ENCODE measurements at places on chromosomes 13 and 19. TPM values are rescaled to one million over a fixed set of nuclear protein-coding genes. Genes with fewer than 3 reads are reported as not detected.

DNA sequence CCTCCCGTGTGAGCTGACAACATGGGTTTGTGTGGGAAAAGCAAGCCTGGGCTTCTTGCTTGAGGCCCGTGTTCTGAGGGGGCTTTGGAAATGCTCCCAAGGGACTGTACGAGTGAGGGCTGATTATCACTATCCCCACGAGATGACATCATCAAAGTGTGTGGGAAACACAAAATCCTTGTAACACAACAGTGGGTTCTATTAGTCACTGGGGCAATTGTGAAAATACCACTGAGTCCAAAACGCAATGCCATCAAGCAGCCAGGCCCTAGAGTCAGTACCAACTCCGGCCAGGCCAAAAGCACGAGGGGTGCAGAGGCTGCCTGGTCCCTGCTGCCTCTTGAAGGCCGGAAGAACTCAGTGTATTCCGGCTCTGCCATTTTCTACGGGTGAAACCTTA is 29.6 kb downstream of the CAPS start:
- no peak for DNase-seq

DNA sequence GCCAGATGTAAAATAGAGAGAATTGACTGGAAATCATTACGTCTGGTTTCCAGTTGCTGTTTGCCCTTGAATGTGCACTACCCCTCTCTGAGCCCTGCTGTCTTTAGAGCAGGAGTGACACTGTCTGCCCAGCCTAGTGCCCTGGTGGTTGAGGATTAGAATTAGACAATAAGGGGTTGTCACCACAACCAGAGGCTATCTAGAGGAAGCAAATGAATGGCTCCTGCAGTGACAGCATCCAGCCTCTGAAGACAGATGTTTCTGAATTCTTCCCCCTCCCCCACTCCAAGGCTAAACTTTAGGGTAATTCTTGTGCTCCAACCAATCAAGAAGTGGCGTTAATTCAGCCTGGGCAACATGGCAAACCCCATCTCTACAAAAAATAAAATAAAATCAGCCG is 2.0 kb downstream of the RAB8A start:
- DNase-seq = no peak

DNA sequence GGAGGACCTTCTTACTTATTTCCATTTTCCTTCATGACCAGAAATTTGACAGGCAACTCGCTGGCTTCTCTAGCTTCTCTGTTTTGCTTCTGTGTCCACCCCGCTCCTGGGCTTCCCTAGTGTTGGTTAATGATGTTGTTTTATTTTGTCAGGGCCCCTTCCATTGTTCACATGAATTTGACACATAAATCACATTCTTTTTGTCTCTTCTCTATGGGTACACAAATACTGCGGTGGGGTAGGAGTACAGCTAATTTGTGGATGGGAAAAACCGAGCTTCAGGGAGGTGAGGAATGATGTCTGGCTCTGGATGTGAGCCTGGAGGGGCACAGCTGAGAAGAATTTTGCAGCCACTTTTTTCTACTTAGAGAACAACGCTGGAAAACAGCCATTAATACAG is 199.8 kb downstream of the DNAJC15 start:
- no peak for DNase-seq

CLC gene
- polyA plus RNA-seq = not detected

ZNF578 gene
- polyA plus RNA-seq = 0.12 TPM

GRCh38 chr19:29515233-29515619 is 10.6 kb upstream of the VSTM2B start:
- DNase-seq = no peak

DNA sequence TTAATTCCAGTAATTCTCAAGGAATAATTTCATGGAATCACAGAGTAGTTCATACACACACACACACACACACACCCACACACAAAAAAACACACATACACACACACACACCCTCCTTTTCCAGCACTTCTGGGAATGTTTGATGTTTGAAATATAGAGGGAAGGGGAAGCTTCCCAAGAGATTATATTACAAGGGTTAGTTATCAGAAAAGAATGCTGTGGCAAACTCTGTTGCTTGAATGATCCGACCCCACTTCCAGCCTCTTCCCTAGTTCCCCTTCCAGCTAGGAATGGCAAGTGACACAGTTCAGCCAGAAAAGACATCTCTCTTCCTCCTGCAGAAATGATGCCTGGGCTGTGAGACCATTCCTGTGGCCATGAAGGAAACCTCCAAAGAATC is 49.9 kb downstream of the KCTD12 start:
- DNase-seq = no peak

GRCh38 chr13:76879203-76879882 is 6.9 kb downstream of the KCTD12 start:
- DNase-seq = peak; percentile 63

SOHLH2 gene
- polyA plus RNA-seq = not detected

APLP1 gene
- 1.4 TPM for polyA plus RNA-seq

DNA sequence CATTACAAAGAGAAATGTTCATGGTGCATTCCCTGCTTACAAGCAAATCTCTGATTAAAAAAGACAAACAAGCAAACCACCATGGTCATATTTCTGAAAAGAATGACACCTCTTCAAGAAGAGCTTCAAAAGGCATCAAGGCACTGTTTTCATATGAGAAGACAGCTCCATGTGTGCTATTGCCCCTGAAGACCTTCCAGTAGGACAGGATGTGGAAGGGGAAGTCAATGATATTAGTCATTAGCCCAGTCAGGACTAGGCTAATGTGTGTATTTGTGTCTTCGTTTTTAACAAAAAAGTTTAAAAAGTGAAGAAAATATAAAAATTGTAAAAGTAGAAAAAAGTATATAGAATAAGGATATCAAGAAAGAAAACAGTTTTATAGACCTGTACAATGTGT is 534.7 kb upstream of the ARGLU1 start:
- DNase-seq = no peak

- no peak for DNase-seq
Observed at GRCh38 chr19:16442386-16443276, 29.1 kb downstream of the EPS15L1 start.

- DNase-seq = peak; percentile 20
Observed at GRCh38 chr13:42626176-42626860, 52.4 kb downstream of the TNFSF11 start.

GRCh38 chr19:50542943-50543342 is 25.3 kb downstream of the LRRC4B start:
- no peak for DNase-seq

GRCh38 chr19:55383279-55384130 is 587 bp downstream of the TMEM238 start:
- no peak for DNase-seq

KLK10 gene
- 38.6 TPM for polyA plus RNA-seq

MAB21L1 gene
- not detected for polyA plus RNA-seq

GRCh38 chr13:110129076-110129475 is 177.9 kb downstream of the COL4A1 start:
- no peak for DNase-seq

GRCh38 chr13:78587395-78587794 is 16.0 kb downstream of the POU4F1 start:
- no peak for DNase-seq

HCN2 gene
- 0.18 TPM for polyA plus RNA-seq

DNA sequence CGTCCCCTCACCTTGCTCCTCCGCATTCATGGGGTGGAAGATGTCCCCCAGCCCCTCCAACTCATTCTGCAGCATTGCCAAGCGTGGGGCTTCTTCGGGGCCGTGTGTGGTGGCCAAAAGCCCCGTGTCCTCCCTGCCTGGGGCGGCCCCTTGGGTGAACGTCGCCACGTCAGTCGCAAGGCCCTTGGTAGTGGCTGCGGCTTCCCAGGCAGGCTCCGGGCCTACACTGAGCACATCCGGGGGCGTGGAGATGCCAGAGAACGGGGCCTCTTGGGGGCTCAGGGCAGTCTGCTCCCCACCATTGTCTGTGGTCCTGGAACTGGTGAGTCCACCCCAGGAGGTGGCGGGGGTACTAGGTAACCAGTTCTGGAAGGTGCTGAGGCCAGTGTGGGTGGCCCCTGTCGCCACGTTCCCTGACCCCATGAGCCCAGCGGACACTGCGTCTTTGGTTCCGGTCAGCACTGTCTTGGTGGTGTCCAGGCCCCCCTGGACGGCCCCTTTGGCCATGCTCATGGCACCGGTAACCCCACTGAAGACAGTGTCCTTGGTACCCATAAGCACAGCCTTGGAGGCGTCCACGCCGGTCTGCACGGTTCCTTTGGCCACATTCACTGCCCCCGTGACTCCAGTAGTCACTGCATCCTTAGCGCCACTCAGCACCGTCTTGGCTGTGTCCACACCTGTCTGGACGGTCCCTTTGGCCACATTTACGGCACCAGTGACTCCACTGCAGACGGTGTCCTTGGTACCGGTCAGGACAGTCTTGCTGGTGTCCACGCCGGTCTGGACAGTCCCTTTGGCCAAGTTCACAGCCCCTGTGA is 7.6 kb downstream of the PLIN4 start:
- no peak for DNase-seq

DNA sequence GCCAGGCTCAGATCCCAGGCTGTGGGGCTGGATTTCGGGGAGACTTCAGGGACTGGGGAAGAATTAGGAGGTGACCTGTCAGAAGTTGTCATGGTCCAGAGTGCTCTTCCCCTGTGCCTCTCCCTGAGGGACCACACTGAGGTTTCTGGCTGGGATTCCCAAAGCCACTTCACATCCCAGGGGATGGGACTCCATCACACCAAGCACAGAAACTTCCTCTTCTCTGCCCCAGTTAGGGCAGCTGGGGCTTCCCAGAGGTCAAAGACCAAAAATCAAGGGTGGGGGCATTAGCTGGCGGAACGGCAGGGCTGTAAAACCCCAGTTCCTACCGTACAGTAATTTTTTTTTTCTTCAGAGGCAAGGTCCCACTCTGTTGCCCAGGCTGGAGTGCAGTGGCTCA is 7.4 kb downstream of the FCER2 start:
- DNase-seq = no peak

GPALPP1 gene
- polyA plus RNA-seq = 9.5 TPM

DNA sequence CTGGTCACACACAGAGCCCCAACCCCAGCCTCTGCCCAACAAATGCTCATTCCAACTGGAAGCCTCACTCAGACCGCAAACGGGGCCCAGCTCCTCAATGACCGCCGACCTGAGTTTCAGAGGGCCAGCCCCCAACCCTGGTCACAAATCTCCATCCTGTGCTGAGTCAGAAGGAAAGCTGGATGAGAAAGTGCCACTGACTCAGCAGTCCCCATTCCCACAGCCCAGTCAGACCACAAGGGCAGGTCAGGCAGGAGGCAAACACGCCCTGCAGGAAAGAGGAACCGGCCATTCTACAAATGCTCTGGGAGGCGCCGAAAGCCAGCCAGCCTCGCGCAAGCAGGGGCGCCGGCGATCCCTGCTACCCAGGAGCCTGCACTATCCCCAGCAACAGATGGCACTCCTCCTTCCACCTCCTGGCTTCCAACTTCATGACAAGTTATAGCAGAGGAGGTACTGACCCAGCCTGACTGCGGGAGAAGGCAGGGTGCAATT is 14.1 kb upstream of the PRKD2 start:
- DNase-seq = peak; percentile 62

GRCh38 chr13:21148557-21149258 is 27.6 kb downstream of the SKA3 start:
- DNase-seq = no peak

- no peak for DNase-seq
Observed at GRCh38 chr19:58394821-58395219, 636 bp upstream of the RNF225 start.

DNA sequence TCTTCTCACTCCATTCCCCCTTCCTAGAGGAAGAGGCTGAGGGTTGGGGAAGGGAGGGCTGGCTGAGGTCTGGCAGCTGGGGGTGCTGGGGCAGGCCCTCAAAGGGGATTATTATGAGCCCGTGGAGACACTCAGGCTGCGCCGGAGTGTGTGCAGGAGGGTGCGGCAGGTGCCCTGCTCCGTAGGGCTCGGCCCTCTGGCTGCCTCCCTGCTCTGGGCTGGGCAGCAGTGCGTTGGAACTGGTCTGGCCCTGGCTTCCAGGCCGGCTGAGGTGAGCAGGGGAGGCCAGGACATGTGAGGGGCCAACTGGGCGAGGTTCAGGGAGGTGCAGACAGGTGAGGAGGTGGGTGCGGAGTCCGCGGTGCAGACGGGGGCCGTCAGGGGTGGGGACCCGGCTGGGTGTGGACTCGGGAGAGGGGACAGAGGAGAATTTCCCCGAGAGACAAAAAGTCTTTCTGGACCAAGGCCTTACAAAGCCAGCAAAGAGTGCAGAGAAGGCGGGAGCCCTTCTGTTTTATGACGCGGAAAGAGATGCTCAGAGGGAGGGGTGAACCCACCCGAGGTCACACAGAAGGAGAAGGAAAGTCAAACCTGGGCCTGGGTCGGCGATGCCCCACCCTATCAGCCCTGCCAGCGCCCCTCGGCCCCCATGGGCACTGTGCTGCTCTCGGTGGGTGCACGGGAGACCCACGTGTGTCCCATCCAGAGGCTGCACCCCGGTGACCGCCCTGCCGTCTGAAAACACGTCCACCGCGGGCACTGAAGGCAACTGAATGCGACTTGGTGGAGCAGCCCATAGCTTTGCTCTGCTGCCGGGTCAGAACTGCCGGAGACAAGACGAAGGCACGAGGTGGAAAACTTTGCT is 31.0 kb downstream of the PIP5K1C start:
- no peak for DNase-seq

CBARP gene
- 2.4 TPM for polyA plus RNA-seq

DNA sequence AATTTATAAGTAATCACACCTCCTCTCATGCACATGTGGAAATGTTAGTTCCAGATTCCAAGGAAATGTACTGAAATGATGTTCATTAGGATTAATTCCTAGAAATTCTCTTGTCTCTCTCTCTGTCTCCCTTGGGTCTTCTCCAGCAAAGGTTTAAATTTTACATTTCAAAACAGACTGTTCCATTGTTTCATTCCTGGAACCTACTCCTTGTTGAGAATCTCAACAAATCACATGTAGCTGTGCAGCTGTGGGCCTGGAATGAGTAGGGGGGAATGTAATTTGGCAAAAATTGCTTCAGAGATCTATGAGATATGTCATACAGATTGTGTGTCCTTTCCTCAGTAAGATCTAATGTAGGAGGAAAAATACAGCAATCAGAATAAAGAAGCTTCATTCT is 46.2 kb upstream of the RFXAP start:
- no peak for DNase-seq

Data from foreskin keratinocyte (primary cell).